ENCODE measurements at places on chromosomes 2 and 18.

DNA sequence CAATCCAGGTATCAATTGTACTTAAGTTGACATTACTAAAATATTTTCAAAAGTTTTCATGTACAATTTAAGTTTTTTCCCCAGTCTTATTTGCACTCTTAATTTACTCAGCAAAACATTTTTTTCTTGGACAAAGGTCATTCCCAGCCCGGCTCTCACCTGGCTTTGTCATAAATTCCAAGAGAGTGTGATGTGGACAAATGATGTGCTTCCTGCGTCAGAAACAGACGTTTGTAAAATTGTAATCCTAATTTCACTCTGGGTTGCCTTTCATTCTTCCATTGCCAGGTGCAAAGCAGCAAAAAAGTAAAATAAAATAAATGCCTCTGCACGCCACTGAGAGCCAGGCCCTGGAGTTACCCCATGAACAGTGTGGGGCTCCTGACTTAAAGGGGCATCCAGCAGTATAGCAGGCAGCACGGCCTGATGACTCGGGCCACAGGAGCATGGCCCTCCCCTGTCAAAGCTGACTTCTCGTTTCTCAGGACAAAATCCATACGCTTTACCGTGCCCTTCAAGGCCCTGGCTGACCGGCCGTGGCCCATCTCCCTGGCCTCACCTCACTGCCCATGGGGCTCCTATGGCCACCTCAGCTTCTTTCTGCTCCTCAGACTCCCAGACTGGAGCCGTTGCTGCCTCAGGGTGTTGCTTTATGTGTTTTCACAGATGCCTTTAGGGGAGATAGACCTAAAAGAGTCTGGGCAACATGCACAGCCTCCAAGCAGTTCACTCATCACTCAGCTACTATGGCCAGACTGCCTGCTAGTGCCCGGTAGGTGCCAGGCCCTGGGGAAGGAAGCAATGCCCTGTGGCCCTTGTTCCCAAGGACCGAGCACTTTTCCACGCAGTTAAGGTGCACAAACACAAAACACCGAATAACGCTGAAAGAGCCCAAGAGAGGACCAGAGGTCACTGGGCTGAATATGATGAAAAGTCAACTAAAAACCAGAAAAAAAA lies 7.6 kb upstream of the TMEM185B start:
- DNase-seq: no peak

DNA sequence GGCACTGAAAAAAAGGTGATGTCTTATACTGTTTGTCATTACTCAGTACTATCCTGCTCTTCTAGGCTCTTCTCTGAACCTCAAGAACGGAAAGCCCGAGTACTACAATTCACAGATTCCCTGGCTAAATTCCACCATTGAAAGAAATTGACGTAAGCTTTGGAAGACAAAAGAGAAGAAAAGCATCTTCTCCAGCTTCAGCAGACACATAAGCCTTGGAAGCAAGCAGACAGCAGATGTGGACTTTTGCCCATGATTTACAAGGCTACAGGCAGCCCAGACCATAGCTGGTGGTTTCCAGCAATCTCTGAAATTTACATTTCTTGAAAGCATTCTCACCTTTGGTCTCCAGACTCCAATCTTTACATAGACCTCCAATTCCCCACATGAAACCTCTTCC lies 289.0 kb downstream of the C1D start:
- DNase-seq: no peak

- no peak for DNase-seq
Measured at GRCh38 chr2:17327649-17328048, 190.6 kb downstream of the RAD51AP2 start.

DNA sequence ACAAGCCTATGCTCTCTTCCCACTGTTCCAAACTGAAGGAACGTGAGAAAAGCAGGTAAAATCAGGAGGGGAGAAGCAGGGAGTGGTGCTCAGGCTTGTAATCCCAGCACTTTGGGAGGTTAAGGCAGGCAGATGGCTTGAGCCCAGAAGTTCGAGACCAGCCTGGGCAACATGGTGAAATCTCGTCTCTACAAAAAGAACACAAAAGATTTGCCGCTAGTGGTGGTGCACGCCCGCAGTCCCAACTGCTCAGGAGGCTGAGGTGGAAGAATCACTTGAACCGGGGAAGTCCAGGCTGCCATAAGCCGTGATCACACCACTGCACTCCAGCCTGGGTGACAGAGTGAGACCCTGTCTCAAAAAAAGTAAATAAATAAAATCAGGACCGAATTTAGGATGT lies 1.3 kb upstream of the TMSB10 start:
- no peak for DNase-seq

- no peak for DNase-seq
Measured at GRCh38 chr18:71998547-71999097, 545.5 kb downstream of the CBLN2 start.

GRCh38 chr2:55141572-55142413 lies 90.3 kb downstream of the CLHC1 start:
- no peak for DNase-seq

DNA sequence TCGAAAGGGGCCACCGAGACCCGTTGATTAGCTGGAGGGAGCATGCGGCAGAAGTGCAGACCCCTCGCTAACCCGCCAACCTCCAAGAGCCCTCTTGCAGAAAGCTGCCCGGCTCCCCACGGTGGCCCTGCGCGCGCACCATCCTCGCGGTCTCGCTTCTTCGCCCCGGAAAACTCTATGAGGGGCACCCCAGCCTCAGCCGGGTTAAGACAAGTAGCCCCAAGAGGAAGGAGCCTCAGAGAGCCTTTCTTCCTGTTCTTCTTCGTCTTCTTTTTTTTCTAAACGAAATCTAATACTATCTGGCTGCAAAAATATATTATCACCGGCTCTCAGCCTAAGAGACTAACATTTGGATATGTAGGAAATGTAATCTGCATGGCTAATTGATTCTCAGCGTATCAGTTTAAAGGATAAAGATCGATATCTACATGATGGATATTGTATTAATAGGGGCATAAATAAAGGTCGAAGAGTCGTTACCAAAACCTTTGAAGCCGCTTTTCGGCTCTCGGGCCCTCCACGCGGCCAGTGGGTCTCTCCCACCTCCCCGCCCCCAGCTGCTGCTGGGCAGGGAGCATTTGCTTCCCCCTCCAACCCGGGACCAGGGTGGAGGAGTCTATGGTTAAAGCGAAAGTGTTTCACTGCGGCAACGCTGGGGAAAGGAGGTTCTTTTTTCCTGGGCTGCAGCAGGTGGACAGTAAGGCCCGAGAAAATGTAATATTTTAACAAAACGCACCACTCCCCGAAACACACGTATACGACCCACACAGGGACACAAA lies 6.1 kb upstream of the PAX3 start:
- no peak for DNase-seq

- no peak for DNase-seq
Measured at GRCh38 chr2:172639823-172640222, 83.9 kb downstream of the PDK1 start.

GRCh38 chr2:107374249-107374648 lies 452.4 kb upstream of the RGPD4 start:
- DNase-seq: no peak

Data from activated CD8-positive, alpha-beta memory T cell treated with anti-CD3 and anti-CD28 coated beads for 1 hour (primary cell).